Activated CD4-positive, alpha-beta T cell treated with anti-CD3 and anti-CD28 coated beads, Interleukin-2, amount 50 U/mL, for 16 hours (primary cell): ENCODE measurements at places on chromosomes 2 and 18.

- no peak for DNase-seq
Observed at GRCh38 chr2:85997017-85997970, 108.4 kb downstream of the POLR1A start.

GRCh38 chr2:221254299-221254698, 317.8 kb downstream of the EPHA4 start:
- no peak for DNase-seq

- no peak for DNase-seq
Observed at GRCh38 chr18:32439802-32440201, 30.9 kb downstream of the GAREM1 start.

DNA sequence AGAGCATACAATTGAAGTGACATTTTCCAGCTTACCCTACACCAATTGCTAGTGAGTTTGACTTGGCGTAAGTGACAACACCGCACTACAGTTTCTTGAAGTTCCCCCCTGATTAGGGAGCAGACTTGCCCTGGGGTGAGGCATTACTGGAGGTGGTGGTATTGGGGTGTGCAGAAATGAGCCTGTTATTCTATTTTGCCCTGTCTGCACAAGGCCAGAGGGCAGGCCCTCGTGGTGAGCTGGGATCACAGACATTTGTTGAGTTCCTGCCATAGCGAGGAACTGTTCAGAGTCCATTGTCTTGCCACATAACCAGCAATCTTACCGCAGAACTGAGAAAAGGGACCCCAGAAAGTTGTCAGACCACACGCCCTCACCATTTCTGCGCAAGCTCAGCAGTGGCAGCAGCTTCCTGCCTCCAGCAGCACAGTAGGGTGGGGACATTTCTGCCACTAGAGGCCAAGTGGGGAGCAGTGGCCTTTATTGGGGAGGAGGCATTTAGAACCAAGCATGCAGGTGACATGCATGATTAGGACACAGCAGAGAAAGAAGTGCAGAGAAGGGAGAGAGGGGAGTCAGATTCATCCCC, 103.6 kb upstream of the BCL2L11 start:
- DNase-seq: no peak

GRCh38 chr2:23541503-23542229, 156.7 kb downstream of the KLHL29 start:
- DNase-seq: no peak

- no peak for DNase-seq
Observed at GRCh38 chr18:79531386-79531785, 135.7 kb downstream of the NFATC1 start.

DNA sequence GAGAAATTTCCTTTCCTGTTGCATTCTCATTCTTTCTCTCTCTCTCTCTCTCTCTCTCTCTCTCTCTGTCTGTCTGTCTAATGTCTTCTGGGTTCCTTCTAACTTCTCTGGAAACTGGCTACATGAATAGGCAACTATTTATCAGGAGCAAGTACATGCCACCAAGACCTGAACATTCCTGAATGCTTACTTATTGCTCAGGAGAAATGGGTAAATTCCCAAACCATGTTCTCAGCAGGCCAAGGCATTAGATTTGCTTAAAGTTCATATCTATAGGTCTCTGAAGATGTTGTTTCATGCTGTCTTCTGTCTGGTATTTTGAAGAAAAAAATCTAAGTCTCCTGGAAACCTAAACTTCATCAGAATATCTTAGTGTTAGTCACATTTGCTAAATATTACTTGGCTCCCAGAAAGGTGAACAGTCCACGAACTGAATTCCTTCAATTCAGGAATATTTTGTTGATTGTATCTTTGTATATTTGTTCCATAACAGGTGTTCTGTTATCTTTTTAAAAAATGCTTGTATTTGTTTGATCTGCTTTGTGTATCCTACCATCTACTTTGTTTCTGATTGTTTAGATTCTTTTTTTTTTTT, 77.2 kb upstream of the FIGN start:
- no peak for DNase-seq

GRCh38 chr2:70046534-70046933, 40.7 kb upstream of the PCBP1 start:
- DNase-seq: no peak

DNA sequence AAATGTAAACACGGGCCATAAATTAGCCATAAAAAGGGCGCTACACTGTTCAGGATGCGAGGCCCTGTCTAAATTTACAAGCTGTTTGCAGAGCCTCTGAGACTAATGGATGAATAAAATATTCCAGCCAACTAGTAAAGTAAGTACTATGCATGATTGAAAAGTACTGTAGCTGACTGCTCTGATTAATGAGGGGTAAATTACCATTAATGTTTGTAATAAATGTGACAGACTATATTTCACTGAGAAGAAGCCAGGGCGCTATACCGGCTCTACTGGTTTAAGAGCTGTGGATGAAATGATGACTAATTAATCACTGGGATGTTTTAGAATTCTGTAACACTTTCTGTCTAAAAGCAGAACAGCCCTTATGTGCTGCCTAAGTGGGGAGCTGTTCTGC, 54.3 kb upstream of the RGPD4 start:
- DNase-seq: no peak

GRCh38 chr18:27411911-27412310, 226.8 kb upstream of the CHST9 start:
- no peak for DNase-seq

GRCh38 chr2:236573066-236573929, 3.7 kb downstream of the ACKR3 start:
- DNase-seq: no peak

GRCh38 chr2:134410831-134411231, 157.0 kb downstream of the MGAT5 start:
- no peak for DNase-seq

- DNase-seq: no peak
Observed at GRCh38 chr18:49878567-49879270, 65.4 kb upstream of the ACAA2 start.

DNA sequence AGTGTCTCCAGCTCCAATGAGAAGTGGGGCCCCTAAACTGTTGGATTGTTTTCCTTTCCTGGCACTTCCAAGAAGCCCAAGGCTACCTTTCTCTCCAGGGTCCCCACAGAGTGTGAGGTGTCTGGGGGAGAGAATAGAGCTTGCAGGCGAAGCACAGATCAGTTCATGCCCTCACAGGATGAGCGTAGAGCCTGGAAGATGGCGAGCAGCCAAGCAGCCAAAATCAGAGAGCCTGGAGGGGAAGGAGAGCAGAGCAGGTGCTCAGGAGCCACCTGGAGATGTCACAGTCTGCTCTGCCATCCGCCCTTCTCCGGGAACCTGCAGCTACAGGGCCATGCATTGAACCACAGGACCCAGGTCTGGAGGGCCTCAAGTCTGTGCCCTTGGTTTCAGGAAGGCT, 54.7 kb upstream of the TCF7L1 start:
- no peak for DNase-seq

DNA sequence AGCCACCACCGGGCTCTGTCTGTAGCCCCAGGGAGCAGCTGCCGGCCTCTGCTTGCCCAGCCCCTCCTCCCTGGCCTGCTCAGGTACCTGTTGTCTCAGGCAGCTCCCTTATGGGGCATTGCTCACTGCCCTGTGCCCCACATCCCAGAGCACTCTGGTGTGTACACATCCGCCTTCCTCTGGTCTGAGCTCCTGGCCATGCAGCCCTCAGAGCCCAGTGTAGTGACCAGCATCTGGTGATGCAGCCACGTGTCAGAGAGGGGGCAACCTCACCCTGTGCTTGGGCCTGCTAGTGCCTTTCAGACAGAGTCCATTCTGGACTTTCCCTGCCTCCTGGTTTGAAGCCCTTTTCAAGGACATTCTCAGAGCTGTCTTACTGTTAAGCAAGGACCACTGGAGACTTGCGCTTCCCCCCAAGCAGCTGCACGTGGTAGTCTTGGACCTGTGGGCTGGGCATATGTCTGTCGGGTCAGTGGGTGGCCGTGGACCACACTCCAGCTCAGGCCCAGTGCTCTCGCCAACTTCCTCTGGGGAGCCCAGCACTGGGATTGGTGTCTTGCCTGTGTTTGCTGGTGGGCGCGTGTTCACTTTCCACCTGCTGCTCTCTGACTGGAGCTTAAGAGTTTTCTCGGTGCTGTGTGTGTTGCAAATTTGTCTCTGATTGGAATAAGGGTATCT, 30.7 kb downstream of the DGKD start:
- no peak for DNase-seq

GRCh38 chr18:79916128-79916494, 35.3 kb downstream of the SLC66A2 start:
- no peak for DNase-seq

DNA sequence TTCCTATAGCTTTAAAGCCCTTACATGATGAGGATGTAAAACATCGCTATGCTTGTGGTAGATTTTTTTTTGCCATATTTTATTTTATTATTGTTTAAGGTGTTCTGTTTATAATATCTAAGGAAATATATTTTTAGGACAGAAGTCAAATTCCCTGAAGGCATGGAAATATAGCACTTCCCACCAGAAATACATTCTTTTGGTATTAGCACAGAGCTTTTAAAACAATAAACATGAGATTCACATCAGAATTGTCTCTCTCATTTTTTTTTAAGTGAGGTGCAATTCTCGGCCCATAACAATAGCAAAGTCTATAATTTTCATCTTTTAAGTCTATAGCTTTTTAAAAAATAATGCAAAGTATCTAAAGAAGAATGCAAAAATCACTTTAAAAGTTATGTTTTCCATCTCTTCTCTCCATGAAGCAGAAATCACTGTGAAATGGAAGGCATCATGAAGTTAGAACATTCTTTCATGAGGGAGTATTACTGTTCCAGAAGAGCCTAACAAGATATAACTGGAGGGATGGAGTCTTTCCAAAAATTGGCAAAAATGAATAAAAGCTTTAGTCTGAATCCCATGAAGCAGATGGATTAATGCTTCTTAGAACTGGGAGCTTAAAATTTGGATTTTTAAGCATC, 283.6 kb upstream of the TRIB2 start:
- DNase-seq: no peak

GRCh38 chr2:176494949-176495353, 225.7 kb downstream of the MTX2 start:
- DNase-seq: no peak

DNA sequence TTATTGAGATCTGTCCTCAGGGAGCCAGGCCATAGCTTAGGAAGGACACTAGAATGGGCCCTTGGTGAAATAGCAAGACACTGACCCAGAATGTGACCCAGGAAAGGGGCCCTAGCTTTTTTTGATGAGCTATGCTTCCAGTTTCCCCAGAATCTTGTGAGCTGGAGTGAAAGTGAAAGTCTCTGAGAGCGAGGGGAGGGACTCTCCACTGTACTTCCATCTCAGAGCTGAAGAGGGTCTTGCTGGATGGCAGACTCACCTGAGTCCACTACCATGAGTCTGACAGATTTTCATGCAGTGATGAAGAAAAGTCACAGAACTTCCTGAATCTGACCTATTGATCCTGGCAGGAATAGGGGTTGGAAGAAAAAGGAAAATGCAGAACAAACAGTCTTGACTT, 3.1 kb downstream of the ARHGAP25 start:
- DNase-seq: peak; percentile 81

DNA sequence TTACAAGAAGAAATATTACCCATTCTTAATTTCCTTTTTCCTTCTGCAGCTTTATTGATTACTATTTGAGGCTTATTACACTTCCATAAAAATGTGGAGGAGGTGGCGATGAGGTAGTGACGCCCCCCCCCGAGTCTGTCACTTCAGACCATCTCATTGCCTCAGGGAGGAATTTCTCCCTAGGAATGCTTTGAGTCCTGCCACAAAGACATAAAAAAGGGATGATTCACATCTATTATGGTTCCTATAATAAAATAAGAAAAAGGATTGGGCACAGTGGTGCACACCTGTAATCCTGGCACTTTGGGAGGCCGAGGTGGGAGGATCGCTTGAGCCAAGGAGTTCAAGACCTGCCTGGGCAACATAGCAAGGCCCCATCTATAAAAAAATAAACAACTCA, 93.7 kb downstream of the AOX1 start:
- DNase-seq: no peak
